Left cardiac atrium (tissue), 4 donors: ENCODE measurements at places on chromosomes 5 and 9. TPM values are rescaled to one million over a fixed set of nuclear protein-coding genes. Genes with fewer than 3 reads are reported as not detected.
A peak's percentile ranks its signal among the peaks of the same experiment; 100 is the strongest.

GRCh38 chr9:135903358-135903656, 4.0 kb downstream of the CAMSAP1 start:
- DNase-seq = no peak

GRCh38 chr5:7869474-7870136, 657 bp downstream of the MTRR start:
- DNase-seq = no peak

DNA sequence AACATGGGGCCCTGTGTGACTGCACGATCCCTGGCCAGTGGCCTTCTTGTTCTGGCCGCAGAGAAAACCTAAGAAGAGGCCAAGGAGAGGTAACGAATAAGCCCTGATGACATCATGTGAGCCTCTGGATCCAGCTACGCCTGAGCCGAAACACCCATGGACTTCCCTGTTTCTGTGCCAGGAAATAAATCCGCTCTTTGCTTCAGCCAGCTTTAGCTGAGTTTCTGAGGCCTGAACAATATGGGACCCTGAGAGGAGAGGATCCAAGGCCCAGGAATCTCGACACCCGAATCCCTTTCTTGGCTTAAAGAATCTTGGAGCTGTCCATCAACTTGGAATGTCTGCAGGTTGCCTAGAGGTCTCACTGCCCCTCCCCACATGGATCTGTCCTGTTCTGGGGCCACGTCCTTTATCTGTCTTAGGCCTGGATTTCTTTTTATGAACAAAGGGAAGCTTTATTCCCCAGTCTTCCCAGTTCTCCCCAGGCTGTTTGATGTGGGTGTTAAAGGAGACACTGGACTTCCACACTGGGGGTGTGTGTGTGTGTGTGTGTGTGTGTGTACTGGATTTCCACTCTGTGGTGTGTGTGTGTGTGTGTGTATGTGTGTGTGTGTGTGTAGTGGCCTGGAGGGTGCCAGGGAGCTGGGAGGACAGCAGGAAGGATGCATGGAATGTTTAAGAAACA, 13.7 kb downstream of the IER5L start:
- peak; percentile 70 for DNase-seq

- no peak for DNase-seq
Measured at GRCh38 chr5:162664846-162665245, 597.3 kb downstream of the GABRG2 start.

- no peak for DNase-seq
Measured at GRCh38 chr5:31855134-31856040, 216.5 kb downstream of the PDZD2 start.

- DNase-seq = no peak
Measured at GRCh38 chr5:150398722-150399523, 13.8 kb downstream of the CD74 start.

The PFN3 gene
- not detected for total RNA-seq

DNA sequence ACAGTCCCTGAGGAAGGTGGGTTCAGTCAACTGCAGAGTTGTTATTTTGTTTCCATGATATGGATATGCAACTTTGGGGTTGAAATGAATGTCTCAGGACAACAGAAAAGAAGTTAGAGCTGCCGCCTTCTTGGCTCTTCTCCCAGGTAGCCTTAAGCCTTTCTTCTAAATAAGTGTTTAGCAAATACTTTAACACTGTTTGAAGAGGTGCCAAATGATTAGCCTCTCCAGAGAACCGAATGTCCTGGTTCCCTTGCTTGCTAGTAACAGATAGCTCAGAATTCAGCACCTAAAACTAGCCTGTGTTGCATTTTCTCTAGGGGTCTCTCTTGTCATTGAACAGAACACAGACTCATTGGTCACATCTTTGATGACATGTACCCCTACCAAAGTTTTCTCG, 127.7 kb upstream of the PIK3R1 start:
- no peak for DNase-seq

DNA sequence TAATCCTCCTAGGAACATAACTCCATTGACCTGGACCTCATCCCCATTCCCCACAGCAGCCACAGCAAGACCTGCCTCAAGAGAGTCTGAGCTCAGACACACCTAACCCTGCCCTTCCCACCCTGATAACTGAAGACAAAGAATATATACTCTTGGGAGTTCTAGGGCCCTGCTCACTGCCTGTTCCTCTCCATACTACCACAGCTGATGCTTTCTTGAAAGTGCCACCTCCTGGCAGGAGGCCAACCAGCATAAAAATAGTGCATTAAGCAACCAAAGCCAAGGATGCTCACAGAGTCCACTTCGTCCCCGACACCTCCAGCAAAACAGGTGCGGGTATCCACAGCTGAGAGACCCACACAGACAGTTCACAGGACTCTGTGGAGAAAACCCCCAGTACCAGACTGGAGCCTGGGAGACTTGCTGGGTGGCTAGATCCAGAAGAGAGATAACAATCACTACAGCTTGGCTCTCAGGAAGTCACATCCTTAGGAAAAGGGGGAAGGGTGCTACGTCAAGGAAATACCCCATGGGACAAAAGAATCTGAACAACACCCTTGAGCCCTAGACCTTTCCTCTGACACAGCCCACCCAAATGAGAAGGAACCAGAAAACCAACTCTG, 23.5 kb downstream of the FAM114A2 start:
- peak; percentile 29 for DNase-seq

The JAKMIP2 gene
- total RNA-seq = 0.53 TPM
